ENCODE measurements at places on chromosomes 7 and 10.

GRCh38 chr7:33563651-33564050, 341.7 kb upstream of the BMPER start:
- no peak for DNase-seq

- DNase-seq = no peak
Observed at GRCh38 chr10:110363572-110364411, 59.1 kb upstream of the SMNDC1 start.

GRCh38 chr7:23298141-23298881, 828 bp upstream of the MALSU1 start:
- DNase-seq = no peak

DNA sequence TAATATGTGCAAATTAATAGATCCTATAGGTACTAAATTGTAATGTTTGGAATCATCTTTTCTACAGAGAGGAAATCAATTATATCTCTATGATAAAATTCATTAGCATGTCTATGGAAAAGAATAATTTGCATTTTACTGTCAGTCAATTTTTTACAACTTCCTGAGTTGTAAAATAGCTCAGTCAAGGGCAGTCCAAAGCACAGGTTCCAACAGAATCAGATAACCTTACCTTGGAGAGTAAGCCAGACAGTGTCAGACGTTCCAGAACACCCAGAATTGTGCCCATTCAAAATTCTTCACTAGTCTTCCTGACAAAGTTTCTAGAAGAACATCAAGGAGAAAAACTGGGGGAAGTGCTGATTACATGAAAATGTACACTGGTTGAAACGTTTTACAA, 31.1 kb upstream of the IMMP2L start:
- DNase-seq = no peak

- DNase-seq = peak; percentile 92
Observed at GRCh38 chr10:112389271-112389822, 15.4 kb downstream of the ACSL5 start.

DNA sequence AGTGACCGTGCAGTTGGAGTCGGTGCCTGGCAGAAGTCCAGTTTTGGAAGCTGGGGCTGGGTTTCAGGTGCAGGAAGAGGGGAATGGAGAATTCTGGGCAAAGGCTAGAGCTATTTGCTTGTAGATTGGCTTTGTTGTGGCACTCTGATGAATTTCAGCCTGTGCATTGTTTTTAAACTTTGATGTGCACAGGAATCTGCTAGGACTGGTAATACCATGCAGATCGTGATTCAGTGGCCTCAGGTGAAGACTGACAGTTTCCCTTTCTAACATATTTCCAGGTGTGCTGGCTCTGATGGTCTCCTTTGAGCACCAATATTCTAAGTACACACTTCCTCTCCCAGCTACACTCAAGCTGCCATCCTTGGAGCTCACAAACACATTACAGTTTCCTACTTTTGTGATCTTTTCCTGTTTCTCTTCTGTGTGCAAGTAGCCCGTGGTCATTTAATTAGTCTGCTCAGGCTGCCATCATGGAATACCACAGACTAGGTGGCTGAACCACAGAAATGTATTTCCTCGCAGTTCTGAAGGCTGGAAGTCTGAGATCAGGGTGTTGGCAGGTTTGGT, 55.6 kb downstream of the NOC3L start:
- no peak for DNase-seq

DNA sequence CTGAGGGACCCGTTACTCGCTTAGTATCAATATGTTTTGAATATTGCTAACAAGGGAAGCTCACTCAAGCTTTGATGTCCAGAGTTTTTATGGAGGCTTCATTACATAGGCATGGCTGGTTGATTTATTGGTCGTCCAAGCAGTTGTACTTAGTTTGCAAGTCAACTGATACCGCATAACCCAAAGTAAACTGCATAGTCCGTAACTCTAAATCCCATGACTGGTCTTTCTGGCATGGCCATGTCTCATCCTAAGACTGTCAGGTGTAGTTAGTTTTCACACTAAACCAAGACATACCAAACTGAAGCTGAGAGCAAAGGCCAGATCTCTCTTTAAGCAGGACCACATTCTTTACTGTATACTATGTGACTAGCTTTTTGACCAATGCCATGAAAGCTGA, 397.9 kb downstream of the TFEC start:
- DNase-seq = no peak

- DNase-seq = no peak
Observed at GRCh38 chr10:104589431-104589830, 51.7 kb upstream of the SORCS3 start.

- DNase-seq = no peak
Observed at GRCh38 chr10:119343011-119343601, 135.7 kb downstream of the GRK5 start.
